ENCODE measurements at places on chromosomes 12 and 14. TPM values are rescaled to one million over a fixed set of nuclear protein-coding genes. Genes with fewer than 3 reads are reported as not detected.

- no peak overlapping the region for H3K4me3 ChIP-seq
- DNase-seq = no peak
- no peak overlapping the region for H3K27ac ChIP-seq
Observed at GRCh38 chr12:21330682-21331253, 3.9 kb downstream of the SLCO1A2 start.

DNA sequence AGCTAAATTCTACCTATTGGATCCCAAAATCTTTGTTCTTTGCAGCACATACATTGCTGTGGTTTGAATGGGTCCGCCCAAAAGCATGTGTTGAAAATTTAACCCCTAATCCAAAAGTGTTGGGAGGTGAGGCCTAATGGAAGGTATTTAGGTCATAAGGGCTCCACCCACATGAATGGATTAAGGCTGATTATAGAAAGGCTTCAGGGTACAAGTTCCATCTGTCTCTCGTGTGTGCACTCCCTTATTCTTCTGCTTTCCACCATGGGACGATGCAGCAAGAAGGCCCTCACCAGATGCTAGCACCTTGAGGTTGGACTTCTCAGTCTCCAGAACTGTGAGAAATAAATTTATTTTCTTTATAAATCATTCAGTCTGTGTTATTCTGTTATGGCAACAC lies 190.9 kb downstream of the SOX5 start:
- no peak overlapping the region for H3K4me3 ChIP-seq
- H3K27me3 ChIP-seq = no peaks in the 10 kb centered on the region
- no peaks in the 10 kb centered on the region for H3K4me1 ChIP-seq
- H3K36me3 ChIP-seq = no peaks in the 10 kb centered on the region
- DNase-seq = no peak
- H3K27ac ChIP-seq = no peak overlapping the region

Gene SLC17A8
- total RNA-seq = not detected

Gene DLK1
- not detected for total RNA-seq

Gene ENDOU
- 0.37 TPM for total RNA-seq

DNA sequence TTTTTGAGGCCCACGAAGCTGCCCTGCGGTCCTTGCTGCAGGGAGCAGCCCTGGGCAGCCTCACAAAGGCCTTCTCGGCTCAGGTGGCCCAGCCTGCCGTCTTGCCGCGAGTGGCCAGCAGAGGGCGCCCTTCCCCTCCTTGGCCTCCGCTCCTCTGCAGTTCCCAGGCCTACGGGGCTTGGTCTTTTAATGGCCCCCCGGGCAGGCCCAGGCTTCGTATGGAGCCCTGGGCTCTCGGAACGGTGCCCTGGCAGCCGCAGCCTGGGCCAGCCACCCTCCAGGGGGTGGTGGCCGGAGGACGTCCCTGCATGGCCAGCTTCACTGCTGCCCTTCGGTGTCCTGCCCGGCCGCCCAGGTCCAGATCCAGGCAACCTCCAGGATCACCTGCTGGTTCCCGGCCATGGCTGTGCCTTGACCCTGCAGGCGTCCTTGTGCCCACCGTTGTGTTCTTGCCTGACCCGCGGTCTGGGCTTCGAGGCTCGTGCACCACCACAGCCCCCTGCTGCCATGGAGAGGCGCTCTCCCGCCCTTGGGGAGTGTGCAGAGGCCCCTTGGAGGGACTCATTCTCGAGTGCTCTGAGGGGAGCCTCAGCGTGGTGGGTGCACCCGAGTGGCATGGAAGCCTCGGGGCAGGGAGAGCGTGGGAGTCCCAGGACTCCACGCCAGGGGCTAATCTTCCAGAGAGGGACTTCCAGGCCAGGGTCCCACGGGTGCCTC lies 9.4 kb downstream of the ASPG start:
- H3K36me3 ChIP-seq = no peaks in the 10 kb centered on the region
- peaks cover 7% of the 10 kb centered on the region for H3K27me3 ChIP-seq
- no peak overlapping the region for H3K27ac ChIP-seq
- H3K4me1 ChIP-seq = peaks cover 4% of the 10 kb centered on the region
- peak; percentile 69 for DNase-seq
- no peak overlapping the region for H3K4me3 ChIP-seq

GRCh38 chr12:57583008-57583831 lies 7.8 kb upstream of the PIP4K2C start:
- H3K27ac ChIP-seq = no peak overlapping the region
- H3K4me1 ChIP-seq = peaks cover 4% of the 10 kb centered on the region
- peak; percentile 24 for DNase-seq
- H3K36me3 ChIP-seq = no peaks in the 10 kb centered on the region

DNA sequence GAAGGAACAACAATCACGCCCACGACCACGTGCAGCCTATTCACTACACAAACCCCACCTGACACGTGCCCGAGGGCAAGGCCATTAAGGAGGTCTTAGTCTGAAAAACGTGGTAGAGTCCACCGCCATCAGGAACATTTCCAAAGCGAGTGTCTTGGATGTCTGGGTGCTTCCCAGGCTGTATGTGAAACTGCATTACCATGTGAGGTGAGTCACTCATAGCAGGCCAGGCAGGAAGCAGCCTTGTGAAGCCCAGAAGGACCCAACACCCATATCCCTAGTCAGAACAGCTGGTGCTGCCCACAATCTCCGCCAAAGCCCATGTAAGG lies 3.3 kb upstream of the KRT79 start:
- H3K4me3 ChIP-seq = no peak overlapping the region
- H3K27me3 ChIP-seq = peaks cover 29% of the 10 kb centered on the region
- no peaks in the 10 kb centered on the region for H3K4me1 ChIP-seq
- no peak for DNase-seq
- H3K36me3 ChIP-seq = no peaks in the 10 kb centered on the region
- no peak overlapping the region for H3K27ac ChIP-seq

GRCh38 chr12:124520907-124521306 lies 46.5 kb downstream of the NCOR2 start:
- peaks cover 47% of the 10 kb centered on the region for H3K4me1 ChIP-seq
- no peak overlapping the region for H3K27ac ChIP-seq
- H3K27me3 ChIP-seq = no peaks in the 10 kb centered on the region
- no peak overlapping the region for H3K4me3 ChIP-seq
- no peak for DNase-seq
- H3K36me3 ChIP-seq = peaks cover 11% of the 10 kb centered on the region

DNA sequence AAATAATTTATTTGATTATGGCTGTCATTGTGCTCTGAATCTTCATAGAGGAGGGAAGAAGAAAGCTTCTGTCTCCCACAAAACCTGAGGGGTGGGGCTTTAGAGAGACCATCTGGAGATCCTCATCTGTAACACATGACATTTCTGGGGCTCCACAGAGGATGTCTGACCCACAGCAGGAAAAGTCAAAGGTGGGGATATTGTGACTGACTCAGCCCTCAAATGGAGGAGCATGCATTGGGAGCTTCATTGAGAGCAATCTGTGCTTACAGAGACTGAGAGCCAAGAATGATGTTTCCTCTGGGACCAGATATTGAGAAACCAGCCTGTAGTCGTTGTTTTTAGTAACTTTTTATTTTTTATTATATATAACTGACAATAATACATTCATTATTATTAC lies 158.7 kb downstream of the SYT1 start:
- no peak for DNase-seq
- no peaks in the 10 kb centered on the region for H3K4me1 ChIP-seq
- no peaks in the 10 kb centered on the region for H3K27me3 ChIP-seq
- H3K4me3 ChIP-seq = no peak overlapping the region
- H3K27ac ChIP-seq = no peak overlapping the region

Gene KHNYN
- total RNA-seq = 121 TPM

- no peak for DNase-seq
- no peak overlapping the region for H3K4me3 ChIP-seq
- H3K27me3 ChIP-seq = no peaks in the 10 kb centered on the region
- H3K4me1 ChIP-seq = no peaks in the 10 kb centered on the region
- H3K36me3 ChIP-seq = no peaks in the 10 kb centered on the region
Observed at GRCh38 chr12:127767656-127768055, 499.3 kb upstream of the TMEM132C start.

Gene LRP1-AS
- not detected for total RNA-seq

DNA sequence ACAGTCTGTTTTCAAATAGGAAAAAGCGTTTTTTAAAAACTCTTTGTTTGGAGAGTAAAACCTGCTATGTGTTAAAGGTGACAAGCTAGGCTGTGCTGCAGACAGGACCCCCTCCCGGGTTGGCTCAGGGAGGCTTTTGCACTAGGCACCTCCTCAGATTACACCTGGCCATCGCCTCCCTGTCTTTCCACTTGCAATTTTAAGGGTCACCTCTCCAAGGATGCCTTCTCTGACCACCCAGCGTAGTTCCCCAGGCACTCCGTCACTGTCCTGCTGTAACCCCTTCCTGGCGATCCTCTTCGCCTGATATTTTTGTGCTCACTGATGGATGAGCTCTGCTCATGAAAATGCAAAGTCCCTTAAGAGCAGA lies 80.7 kb downstream of the NTF3 start:
- H3K4me3 ChIP-seq = no peak overlapping the region
- no peaks in the 10 kb centered on the region for H3K4me1 ChIP-seq
- no peak overlapping the region for H3K27ac ChIP-seq
- no peaks in the 10 kb centered on the region for H3K36me3 ChIP-seq
- DNase-seq = no peak

GRCh38 chr12:43758247-43758727 lies 303 bp downstream of the PUS7L start:
- peaks cover 69% of the 10 kb centered on the region for H3K4me1 ChIP-seq
- DNase-seq = no peak
- peaks cover 33% of the 10 kb centered on the region for H3K36me3 ChIP-seq
- H3K27ac ChIP-seq = peak overlapping the region; percentile 97
- no peaks in the 10 kb centered on the region for H3K27me3 ChIP-seq

Gene KERA
- total RNA-seq = not detected

DNA sequence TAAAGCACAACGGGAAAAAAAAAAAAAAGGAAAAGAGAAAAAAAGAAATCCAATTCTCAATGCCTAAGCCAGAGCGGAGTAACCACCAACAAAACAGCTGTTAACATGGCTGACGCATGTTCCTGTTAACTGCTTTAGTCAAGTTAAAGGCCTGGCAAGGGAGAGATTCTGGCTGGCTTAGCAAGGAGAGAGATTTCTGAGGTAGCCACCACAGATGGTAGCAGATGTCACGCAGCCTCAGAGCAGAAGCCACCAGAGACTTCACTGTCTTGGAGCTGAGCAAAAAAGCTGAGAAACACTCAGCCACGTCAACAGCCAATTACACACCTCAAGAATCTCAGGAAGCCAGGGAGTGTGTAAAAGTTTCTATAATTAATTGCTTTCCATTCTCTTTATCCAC lies 87.1 kb downstream of the TMCC3 start:
- H3K27ac ChIP-seq = no peak overlapping the region
- no peak for DNase-seq
- H3K4me1 ChIP-seq = peaks cover 32% of the 10 kb centered on the region
- no peak overlapping the region for H3K4me3 ChIP-seq

Gene DACT1
- total RNA-seq = 3.5 TPM

GRCh38 chr12:113093409-113094101 lies 37.0 kb downstream of the DTX1 start:
- H3K4me3 ChIP-seq = no peak overlapping the region
- no peak overlapping the region for H3K27ac ChIP-seq
- peaks cover 12% of the 10 kb centered on the region for H3K36me3 ChIP-seq
- peaks cover 54% of the 10 kb centered on the region for H3K4me1 ChIP-seq

Gene DDN
- total RNA-seq = 0.20 TPM

GRCh38 chr12:95858451-95859343 lies at the start of gene SNRPF:
SNRPF (plus strand) TSS chr12:95858952; CDS start chr12:95859074, 122 bp downstream.
- H3K4me1 ChIP-seq = peaks cover 12% of the 10 kb centered on the region
- peaks cover 8% of the 10 kb centered on the region for H3K27me3 ChIP-seq
- peaks cover 29% of the 10 kb centered on the region for H3K36me3 ChIP-seq
- peak within 1 kb of the TSS; percentile 4 for H3K27ac ChIP-seq
- peak; percentile 85 for DNase-seq
